ENCODE measurements at places on chromosomes 6 and 20.

GRCh38 chr20:36779656-36780025 lies 6.1 kb upstream of the DSN1 start:
- no peak for DNase-seq

GRCh38 chr6:143451531-143451930 lies 926 bp downstream of the PEX3 start:
- DNase-seq: no peak

GRCh38 chr6:25660512-25660911 lies 8.5 kb downstream of the SCGN start:
- no peak for DNase-seq

GRCh38 chr6:166242888-166243287 lies 65.3 kb downstream of the PRR18 start:
- DNase-seq: no peak

DNA sequence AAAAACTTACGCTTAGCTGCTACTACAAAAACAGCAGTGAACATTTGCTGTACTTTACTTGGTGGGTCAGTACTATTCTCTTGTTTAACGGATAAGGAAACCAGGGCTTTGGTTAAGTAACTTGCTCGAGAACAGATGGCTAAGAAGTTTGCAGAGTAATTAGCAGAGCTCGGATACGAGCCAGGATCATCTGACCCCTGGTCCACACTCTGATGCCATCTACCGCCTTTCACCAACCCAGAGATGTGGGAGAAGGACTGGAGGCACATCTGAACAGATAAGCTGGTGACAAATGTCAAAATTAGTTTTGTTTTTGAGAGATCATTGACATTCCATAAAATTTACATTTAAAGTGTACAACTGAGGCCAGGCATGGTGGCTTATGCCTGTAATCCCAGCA lies 18.9 kb upstream of the RPL7L1 start:
- DNase-seq: no peak

DNA sequence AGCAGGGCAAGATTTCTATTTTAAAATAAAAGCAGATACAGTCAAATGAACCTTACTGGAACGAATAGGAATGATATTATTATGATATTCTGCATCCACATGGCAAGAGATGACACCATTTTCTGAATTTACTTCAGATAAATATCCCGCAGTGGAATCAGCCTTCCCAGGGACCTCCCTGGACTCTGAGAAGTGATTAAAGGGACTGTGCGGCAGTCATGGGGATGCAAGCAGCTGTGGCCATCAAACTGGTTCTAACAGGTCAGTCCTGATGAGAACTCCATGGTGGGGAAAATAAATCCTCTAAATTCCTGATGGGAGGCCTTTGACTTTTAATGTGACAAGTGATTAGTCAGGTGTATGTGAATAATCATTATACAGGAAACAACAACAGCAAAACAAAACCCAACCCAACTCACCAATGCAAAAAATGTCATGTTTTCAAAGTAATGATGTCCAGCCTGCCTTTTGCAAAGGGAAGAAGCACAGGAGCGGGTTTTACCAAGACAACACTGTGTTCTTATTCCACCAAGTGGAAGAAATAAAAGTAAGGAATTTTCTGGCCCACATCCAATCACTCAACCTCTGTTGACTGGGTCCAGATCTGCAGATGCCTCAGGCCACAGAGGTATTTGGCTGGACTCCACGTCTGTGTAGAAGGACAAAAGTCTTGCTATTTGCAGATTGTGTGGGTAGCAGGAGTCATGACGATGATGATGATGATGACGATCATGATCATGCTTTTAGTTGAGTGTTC lies 61.9 kb upstream of the CITED2 start:
- DNase-seq: no peak

DNA sequence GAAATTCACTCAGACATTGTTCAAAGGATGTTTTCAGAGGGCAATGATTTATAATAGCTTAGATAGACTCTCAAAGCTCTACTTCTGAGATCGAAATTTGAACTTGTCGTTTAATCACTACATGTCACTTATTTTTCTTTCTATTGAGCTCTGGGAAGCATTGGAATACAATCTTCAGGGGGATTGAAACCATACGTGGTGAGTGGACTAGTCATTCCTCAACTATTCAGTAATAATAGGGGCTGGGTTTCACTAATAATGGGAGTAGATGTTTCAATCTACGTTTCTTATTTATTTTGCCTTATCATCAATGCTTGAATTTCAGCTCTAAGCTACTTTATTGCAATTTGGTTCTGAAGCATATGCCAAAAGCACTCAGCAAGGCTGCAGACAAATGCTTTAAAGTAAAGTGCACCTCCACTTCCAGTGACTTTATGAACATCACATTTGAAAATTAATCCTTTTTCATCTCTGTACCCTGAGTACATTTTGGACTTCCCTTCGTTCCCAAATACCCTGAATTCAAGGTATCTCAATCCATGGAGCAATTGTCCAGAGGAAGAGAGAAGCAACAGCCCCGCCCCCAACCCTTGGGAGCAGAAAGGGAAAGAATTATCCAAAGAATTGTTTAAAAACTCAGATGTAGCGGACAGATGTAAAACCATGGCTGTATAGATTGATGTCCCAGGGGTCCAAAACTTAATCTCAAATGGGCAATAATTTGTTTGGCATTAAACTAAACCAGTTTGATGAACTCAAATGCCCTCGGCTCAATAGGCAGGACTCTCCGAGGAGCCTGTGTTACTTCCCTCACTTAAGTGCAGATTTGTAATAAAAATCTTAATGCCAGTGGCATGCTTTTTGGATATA lies 68.1 kb downstream of the HFE start:
- DNase-seq: no peak

GRCh38 chr20:9220874-9221547 lies 152.1 kb downstream of the PLCB4 start:
- no peak for DNase-seq

DNA sequence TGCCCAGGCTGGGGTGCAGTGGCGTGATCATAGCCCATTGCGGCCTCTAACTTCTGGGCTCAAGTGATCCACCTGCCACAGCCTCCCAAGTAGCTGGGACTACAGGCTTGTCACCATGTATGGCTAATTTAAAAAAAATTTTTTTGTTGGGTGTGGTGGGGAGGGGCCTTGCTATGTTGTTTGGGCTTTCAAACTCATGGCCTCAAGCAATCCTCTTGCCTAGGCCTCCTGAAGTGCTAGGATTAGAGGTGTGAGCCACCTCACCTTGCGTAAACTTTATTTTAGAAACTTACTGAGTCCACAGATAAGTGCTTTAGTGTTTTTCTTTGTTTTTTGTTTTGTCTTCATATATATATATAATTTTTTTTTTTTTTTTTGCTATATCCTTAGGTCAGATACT lies 9.1 kb downstream of the SMAP1 start:
- no peak for DNase-seq

DNA sequence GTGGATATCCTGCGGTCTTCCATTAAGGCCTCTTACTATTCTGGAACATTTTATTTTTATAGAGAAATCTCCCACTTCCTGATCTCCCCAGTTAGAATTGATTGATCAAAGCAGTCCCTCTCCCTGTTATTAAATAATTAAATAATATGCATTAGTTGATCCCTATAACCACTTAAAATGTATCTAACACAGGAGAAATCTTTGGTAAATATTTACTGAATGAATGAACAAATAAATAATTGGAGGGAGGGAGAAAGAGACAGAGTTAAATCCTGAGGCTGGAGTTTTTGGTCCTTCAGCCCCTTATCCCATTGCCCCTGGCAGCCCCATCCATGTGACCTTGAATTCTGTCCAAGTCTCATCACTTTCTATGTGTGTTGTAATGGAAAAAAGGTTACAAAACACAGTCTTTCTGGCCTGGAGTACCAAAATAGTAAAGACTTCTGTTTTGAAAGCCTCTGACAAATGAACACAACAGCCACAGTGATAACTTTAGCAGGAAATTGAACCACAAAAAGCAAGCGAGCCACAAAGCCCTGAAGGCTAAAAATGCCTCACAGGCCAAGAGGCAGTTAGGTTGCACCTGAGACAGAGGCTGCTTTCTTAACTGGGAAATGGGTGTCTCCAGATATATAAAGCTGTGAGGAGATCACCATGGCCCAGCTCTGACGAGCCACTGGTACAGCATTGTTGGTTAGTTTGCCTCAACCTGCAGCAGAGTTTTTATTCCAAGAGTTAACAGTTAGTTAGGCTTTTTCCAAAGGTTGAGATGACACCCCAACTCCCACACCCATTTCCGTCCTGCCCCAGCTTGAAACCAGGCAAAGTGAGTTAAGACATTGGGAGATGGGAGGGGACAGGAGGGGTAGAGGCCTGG lies 11.3 kb downstream of the NT5E start:
- DNase-seq: no peak

- no peak for DNase-seq
Observed at GRCh38 chr6:11168091-11168635, 56.6 kb upstream of the ERVFRD-1 start.

DNA sequence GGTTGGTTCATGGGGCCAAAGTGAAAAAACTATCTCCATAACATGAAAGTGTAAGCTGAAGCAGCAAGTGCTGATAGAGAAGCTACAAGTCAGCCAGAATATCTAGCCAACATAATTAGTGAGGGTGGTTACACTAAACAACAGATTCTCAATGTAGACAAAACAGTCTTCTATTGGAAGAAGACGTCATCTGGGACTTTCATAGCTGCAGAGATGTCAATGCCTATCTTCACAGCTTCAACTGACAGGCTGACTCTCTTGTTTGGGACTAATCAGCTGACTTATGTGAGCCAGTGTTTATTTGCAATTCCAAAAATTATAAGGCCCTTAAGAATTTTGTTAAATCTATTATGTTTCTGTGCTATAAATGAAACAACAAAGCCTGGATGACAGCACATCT lies 63.2 kb downstream of the GMDS start:
- DNase-seq: no peak

- no peak for DNase-seq
Observed at GRCh38 chr6:24900917-24901697, 34.7 kb downstream of the RIPOR2 start.

DNA sequence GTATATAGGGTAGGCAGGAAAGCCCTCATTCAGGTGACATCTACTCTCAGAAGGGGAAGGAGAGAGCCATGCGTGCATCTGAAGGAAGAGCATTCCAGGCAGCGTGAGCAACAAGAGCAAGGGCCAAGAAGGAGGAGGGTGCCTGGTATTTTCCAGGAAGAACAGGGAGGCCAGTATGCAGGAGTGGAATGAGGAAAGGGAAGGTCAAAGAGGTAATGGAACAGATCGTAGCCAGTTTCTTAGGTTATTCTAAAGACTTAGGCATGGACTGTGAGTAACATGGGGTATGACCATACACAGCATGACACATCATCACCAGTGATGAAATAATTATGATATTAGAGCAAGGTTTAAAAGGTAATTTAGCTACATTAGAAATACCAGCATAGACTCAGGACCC lies 24.1 kb downstream of the ALDH8A1 start:
- DNase-seq: no peak

DNA sequence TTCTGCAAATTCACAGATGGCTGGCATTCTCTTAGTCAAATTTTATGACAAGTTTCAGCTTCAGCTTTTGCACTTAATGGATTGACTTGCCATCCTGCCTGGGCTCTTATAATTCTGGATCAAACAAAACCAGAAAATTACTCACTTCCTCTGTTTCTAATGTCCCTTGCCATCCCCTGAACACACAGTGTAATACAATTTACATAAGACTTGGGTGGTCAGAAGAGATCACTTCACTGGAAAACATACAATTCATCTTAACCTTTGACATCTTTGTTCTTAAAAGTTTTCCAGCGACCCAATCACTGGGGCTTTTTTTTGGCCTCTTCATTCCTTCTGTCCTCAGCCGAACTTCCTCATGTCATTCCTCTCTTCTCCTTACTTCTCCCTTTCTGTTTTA lies 199.0 kb downstream of the ARHGAP18 start:
- no peak for DNase-seq

DNA sequence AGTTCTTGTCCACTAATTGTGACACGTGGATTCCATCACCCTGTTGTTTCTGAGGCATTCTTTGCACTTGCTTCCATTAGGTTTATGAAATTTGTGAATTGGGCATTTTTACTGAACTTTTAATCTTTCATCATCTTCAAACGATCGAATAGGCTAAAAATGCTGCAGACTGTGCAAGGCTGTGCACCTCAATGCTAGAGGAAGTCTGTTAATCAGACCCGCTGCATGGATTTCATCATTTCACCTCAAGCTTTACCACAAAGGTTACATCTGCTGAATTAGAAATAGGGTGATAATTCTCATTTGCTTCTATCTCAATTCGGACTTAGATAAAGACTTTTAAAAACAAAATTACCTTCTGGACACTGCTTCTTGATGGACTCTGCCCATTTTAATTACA lies 27.8 kb upstream of the F13A1 start:
- no peak for DNase-seq

DNA sequence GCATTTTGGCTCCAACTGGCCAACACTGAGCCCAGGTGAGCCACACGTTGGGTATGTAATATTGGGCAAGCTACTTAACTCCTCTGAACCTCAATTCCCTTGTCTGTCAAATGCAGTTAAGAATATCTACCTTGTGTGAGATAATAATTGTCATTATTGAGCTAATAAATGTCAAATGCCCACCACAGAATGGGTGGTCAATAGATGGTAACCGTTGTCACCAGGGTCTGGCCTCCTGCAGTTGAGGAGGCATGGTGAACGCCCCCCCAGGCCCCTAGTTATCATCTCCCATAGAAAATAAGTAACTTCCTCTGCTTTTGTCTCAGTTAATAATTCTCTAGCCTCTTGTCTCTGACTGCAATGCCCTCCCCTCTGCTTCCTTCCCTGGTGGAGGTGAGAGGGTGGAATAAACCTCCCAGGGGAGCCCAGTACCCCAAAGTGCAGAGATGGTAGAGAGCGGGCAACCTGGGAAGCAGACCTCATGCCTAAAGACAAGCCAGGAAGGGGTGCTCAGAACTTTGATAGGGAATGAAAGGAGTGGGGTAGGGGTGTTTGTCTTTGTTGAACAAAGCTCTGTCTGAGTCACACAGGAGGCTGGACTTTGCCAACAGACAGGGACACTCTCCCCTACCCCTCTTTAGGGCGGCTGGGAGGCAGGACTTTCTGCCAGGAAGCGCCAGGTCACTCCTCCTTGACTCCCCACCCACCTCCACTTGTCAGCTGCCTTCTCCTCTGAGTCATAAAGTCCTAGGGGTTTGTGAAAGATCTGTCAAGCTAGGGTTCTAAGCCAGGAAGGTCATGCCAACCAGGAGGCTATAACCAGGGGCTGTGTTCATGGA lies 1.3 kb upstream of the UNC5CL start:
- no peak for DNase-seq

- peak; percentile 8 for DNase-seq
Observed at GRCh38 chr6:36204068-36204753, 7.7 kb downstream of the BRPF3 start.

GRCh38 chr20:36035745-36036144 lies 67.4 kb downstream of the CNBD2 start:
- no peak for DNase-seq

GRCh38 chr6:33407132-33407718 lies 3.6 kb upstream of the PHF1 start:
- no peak for DNase-seq

- DNase-seq: no peak
Observed at GRCh38 chr6:96521306-96521643, 331 bp upstream of the UFL1 start.

GRCh38 chr6:155466539-155466938 lies 10.9 kb upstream of the NOX3 start:
- DNase-seq: no peak
